CD14-positive monocyte (primary cell): ENCODE measurements at places on chromosomes 6 and 20.

- DNase-seq: no peak
Observed at GRCh38 chr6:7832904-7833750, 77.5 kb downstream of the TXNDC5 start.

DNA sequence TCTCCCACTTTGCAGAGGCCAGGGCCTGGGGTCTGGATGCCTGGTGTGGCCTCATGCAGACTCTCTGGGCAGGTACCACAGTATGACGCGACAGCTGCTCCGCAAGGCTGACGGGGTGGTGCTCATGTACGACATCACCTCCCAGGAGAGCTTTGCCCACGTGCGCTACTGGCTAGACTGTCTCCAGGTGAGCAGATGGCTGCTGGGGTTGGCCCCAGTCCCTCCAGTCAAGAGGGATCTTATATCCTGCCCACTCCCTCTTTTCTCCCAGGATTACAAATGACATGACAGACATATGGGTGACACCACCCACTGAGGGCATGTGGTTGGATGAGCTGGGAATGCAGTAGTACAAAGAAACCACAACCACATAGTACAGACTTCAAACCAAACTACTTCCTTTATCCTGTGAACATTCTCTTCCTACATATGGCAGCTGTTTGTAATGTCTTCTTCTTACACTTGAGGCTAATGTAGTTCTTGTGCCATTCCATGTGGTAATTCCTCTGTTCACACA, 29.9 kb downstream of the RAB44 start:
- peak; percentile 78 for DNase-seq

- no peak for DNase-seq
Observed at GRCh38 chr6:72363844-72364740, 257.8 kb upstream of the KCNQ5 start.

GRCh38 chr6:165799391-165800153, 136.5 kb upstream of the PDE10A start:
- no peak for DNase-seq

- DNase-seq: no peak
Observed at GRCh38 chr20:53961527-53961926, 108.9 kb downstream of the BCAS1 start.

- no peak for DNase-seq
Observed at GRCh38 chr6:154945271-154945890, 49.7 kb upstream of the TIAM2 start.

- DNase-seq: no peak
Observed at GRCh38 chr6:49835140-49835539, 31.2 kb downstream of the CRISP1 start.

GRCh38 chr20:63966172-63966943, 3.4 kb downstream of the ZNF512B start:
- no peak for DNase-seq
